ENCODE measurements at places on chromosomes 13 and 19. TPM values are rescaled to one million over a fixed set of nuclear protein-coding genes. Genes with fewer than 3 reads are reported as not detected.

DNA sequence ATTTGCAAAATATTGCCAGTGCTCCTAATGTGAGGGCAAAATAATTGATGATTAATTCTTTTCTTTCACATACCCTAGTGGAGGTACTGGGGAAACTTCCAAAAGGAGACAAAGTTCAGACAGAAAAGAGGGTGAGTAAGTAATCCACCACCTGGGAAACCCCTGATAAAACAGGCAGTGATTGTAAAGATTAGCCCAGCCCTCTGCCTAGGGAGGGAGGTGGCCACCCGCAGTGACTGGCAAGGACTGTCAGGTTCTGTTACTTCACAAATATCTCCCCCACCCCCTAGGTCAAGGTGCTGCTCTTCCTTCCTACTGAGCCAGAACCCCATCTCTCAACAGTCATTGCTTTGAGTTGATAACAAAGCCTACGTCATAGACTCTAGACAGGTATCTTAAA, 239.7 kb downstream of the DNAJC15 start:
- no peak overlapping the region for H3K27ac ChIP-seq
- no peaks in the 10 kb centered on the region for H3K36me3 ChIP-seq
- no peaks in the 10 kb centered on the region for H3K4me1 ChIP-seq
- H3K4me3 ChIP-seq, result no peak overlapping the region

DNA sequence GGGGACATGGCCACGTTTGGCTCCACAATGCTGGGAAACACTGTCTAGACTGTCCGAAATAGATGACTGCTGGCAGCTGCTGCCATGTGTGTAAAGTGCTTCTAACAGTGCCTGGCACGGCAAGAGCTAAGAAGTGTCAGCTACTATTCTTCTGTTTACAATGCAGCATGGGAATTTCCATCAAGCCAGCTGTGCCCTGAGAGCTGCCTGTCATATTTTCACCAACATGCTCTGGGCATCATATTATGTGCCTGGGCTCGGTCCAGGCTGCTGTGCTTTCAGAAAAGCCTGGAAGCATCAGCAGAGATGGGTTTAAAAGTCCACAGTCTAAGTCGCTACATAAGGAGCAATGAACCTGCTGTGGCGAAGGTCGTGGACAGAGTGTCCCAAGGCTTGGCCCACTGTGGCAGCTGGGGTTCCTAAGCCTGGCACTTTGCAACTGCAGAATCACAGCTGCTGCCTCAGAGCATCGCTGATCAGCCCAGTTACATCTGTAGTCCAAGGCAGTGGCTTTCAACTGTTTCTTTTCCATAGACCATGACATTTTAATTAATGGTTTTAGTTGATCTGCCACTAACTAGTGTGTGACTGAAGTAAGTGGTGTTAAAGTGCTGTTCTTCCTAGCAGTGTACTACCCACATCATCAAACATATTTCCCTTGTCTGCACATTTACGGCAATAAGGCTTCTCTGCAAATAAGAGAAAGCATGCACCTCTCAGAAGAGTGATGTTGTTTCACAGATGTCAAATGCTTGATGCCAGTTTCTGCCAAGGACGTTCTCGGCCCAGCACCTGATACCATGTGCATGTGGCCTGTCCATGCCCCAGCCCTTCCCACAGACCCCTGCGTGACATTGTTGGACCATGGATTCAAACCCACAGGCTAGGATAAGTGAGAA, 95.7 kb upstream of the C1QTNF9B start:
- H3K4me1 ChIP-seq, result no peaks in the 10 kb centered on the region
- H3K4me3 ChIP-seq, result no peak overlapping the region
- H3K27me3 ChIP-seq, result no peaks in the 10 kb centered on the region
- H3K27ac ChIP-seq, result no peak overlapping the region
- no peak for DNase-seq
- no peaks in the 10 kb centered on the region for H3K36me3 ChIP-seq

The MTRF1 gene
- 9.8 TPM for total RNA-seq

- H3K36me3 ChIP-seq, result peaks cover 79% of the 10 kb centered on the region
- H3K4me3 ChIP-seq, result no peak overlapping the region
- H3K27ac ChIP-seq, result no peak overlapping the region
- no peaks in the 10 kb centered on the region for H3K4me1 ChIP-seq
- H3K27me3 ChIP-seq, result no peaks in the 10 kb centered on the region
Measured at GRCh38 chr19:17055636-17056035, 19.6 kb downstream of the HAUS8 start.

The FXYD7 gene
- not detected for total RNA-seq

DNA sequence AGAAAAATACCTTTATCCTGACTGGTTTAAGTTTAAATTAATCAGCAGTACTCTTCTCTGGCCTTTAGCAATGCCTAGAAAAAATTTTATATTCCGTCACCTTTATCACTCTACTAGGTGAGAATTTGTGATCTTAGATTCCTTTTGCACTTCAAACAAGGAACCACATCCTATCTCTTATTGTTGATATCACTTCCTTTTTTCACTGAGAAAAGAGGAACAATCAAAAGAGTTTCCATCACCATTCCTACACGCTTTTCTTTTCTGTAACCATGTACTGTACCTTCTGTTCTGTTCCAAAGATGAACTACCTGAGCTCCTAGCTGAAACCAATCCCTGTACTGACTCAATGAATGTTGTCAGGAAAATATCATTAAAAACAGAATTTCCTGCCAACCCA, 1379.0 kb upstream of the MIR17HG start:
- H3K27ac ChIP-seq, result no peak overlapping the region
- no peaks in the 10 kb centered on the region for H3K36me3 ChIP-seq
- DNase-seq, result no peak
- no peaks in the 10 kb centered on the region for H3K4me1 ChIP-seq
- H3K27me3 ChIP-seq, result no peaks in the 10 kb centered on the region

- no peaks in the 10 kb centered on the region for H3K27me3 ChIP-seq
- no peak overlapping the region for H3K4me3 ChIP-seq
- peaks cover 12% of the 10 kb centered on the region for H3K36me3 ChIP-seq
- H3K27ac ChIP-seq, result no peak overlapping the region
- no peak for DNase-seq
- H3K4me1 ChIP-seq, result no peaks in the 10 kb centered on the region
Measured at GRCh38 chr13:42946927-42947326, 45.1 kb downstream of the EPSTI1 start.

DNA sequence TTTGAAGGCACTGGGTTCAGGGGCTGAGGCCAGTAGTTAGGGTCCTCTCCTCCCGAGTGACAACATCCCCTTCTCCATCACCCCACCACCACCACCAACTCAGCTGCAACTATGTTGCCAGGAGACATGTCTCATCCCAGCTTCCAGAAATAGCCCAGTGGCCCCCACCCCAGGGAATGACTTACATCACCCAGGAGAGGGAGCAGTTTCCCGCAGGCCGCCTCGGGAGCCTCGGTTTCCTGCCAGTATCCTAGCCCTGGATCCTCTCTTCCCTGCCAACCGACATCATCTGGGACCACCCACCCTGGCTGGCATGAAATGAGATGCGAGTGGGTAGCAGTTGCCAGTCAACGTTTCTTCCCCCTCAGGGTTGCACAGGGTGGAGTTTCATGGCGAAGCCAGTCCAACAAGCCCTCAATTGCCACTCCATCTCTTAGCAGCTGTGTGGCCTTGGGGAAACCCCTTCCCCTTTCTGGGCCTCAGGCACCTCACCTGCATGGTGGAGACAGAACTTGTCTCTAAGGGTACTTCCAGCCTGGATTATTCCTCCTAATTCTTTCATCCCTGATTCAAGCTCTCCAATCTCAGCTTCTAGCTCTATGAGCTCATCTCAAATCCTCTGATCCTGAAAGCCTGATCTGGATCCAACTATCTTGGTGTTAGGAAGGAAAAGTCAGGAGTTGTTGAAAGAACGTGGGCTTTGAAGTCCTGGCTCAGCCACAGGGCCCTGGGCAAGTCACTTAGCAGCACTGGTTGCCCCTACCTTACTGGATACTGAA, 3.9 kb upstream of the GSK3A start:
- H3K36me3 ChIP-seq, result peaks cover 21% of the 10 kb centered on the region
- peak overlapping the region; percentile 100 for H3K27ac ChIP-seq
- no peak overlapping the region for H3K4me3 ChIP-seq
- peak; percentile 93 for DNase-seq

The AP1M2 gene
- total RNA-seq, result not detected

GRCh38 chr13:32542221-32542620, 3.6 kb upstream of the N4BP2L2 start:
- no peaks in the 10 kb centered on the region for H3K27me3 ChIP-seq
- H3K4me3 ChIP-seq, result no peak overlapping the region
- no peaks in the 10 kb centered on the region for H3K36me3 ChIP-seq
- H3K27ac ChIP-seq, result no peak overlapping the region

The PGLYRP1 gene
- 0.65 TPM for total RNA-seq

- no peaks in the 10 kb centered on the region for H3K27me3 ChIP-seq
- no peak overlapping the region for H3K27ac ChIP-seq
Measured at GRCh38 chr19:19943848-19944582, 43.3 kb downstream of the ZNF93 start.

DNA sequence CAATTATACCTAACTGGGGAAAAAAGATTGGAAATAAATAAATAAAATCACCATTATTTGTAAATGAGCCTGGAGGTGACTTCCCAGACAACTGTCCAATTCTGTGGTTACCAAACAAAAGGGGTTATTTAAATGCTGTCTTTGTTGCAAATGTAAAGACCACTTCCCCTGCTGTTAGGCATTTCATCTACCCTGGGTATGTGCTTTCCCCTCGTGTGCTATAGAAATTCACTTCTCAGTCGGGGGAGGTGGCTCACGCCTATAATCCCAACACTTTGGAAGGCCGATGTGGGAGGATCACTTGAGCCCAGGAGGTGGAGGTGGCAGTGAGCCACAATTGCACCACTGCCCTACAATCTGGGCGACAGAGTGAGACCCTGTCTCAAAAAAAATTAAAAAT, 101.9 kb upstream of the AKAP11 start:
- H3K36me3 ChIP-seq, result peaks cover 49% of the 10 kb centered on the region
- H3K4me1 ChIP-seq, result no peaks in the 10 kb centered on the region
- no peaks in the 10 kb centered on the region for H3K27me3 ChIP-seq
- H3K27ac ChIP-seq, result no peak overlapping the region
- no peak for DNase-seq

- no peak for DNase-seq
- no peaks in the 10 kb centered on the region for H3K27me3 ChIP-seq
- no peaks in the 10 kb centered on the region for H3K4me1 ChIP-seq
- no peak overlapping the region for H3K4me3 ChIP-seq
Measured at GRCh38 chr19:29952177-29952576, 10.1 kb downstream of the URI1 start.

The LRRC63 gene
- not detected for total RNA-seq

DNA sequence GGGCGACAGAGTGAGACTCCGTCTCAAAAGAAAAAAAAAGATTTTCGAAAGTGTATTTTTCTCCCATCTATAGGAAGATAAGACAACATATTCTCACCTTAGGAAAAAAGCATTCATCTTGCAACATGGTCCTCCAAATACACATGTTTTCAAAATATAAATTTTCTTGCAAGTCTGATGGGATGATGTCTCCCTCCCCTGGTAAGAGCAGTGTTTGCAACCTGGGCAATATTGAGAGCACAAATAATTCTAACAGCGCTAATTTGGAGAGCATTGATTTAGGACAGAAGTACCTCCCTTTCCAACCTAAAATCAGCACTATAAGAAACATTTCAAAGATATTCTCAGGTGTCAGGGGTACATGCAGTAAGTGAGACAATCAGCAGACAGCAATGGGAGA, 61.0 kb upstream of the SHISA2 start:
- no peaks in the 10 kb centered on the region for H3K27me3 ChIP-seq
- H3K27ac ChIP-seq, result no peak overlapping the region
- peak; percentile 42 for DNase-seq
- no peak overlapping the region for H3K4me3 ChIP-seq
- H3K36me3 ChIP-seq, result no peaks in the 10 kb centered on the region

- no peak overlapping the region for H3K27ac ChIP-seq
- H3K4me3 ChIP-seq, result no peak overlapping the region
Measured at GRCh38 chr19:8657869-8658268, 27.4 kb downstream of the NFILZ start.

The PLK5 gene
- total RNA-seq, result not detected

The ANKRD24 gene
- 2.5 TPM for total RNA-seq

GRCh38 chr13:100392709-100393630, 195.6 kb downstream of the GGACT start:
- H3K27me3 ChIP-seq, result no peaks in the 10 kb centered on the region
- no peaks in the 10 kb centered on the region for H3K4me1 ChIP-seq
- peaks cover 3% of the 10 kb centered on the region for H3K36me3 ChIP-seq
- H3K4me3 ChIP-seq, result no peak overlapping the region
- peak; percentile 93 for DNase-seq

GRCh38 chr13:73693215-73693614, 441.0 kb downstream of the KLF12 start:
- no peak for DNase-seq
- peaks cover 23% of the 10 kb centered on the region for H3K36me3 ChIP-seq
- no peak overlapping the region for H3K27ac ChIP-seq
- H3K4me3 ChIP-seq, result no peak overlapping the region
- no peaks in the 10 kb centered on the region for H3K4me1 ChIP-seq

GRCh38 chr13:96662036-96662435, 332.2 kb downstream of the OXGR1 start:
- no peak overlapping the region for H3K27ac ChIP-seq
- no peaks in the 10 kb centered on the region for H3K4me1 ChIP-seq
- no peaks in the 10 kb centered on the region for H3K36me3 ChIP-seq
- H3K27me3 ChIP-seq, result no peaks in the 10 kb centered on the region

The ZNF132 gene
- total RNA-seq, result 3.7 TPM

GRCh38 chr13:52034616-52035226, 10.2 kb downstream of the UTP14C start:
- H3K4me1 ChIP-seq, result no peaks in the 10 kb centered on the region
- no peak overlapping the region for H3K4me3 ChIP-seq
- no peaks in the 10 kb centered on the region for H3K36me3 ChIP-seq
- H3K27me3 ChIP-seq, result no peaks in the 10 kb centered on the region
- H3K27ac ChIP-seq, result no peak overlapping the region

The LGALS4 gene
- not detected for total RNA-seq

The ZNF547 gene
- 3.3 TPM for total RNA-seq

DNA sequence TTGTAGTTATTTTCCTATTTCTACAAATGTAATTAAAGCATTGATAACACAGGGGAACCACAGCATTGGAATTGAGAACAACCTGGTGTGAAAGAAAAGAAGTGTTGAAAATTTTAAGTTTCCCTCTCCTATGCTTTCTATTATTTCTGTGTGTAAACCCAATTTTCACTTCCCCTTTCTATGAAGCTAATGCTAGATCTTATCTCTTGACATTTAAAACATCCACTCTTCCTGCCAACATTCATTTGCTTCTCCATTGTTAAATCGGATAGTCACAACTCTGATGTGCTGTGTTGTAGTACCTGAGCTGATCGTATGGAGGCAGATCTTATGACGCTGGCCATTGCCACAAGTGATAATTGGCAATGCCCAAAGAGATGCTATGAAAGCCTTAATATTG, 203.0 kb downstream of the ITGBL1 start:
- no peaks in the 10 kb centered on the region for H3K27me3 ChIP-seq
- DNase-seq, result no peak

The WDR88 gene
- not detected for total RNA-seq

GRCh38 chr13:43139211-43139610, 115.8 kb downstream of the DNAJC15 start:
- no peak for DNase-seq
- no peaks in the 10 kb centered on the region for H3K36me3 ChIP-seq
- no peak overlapping the region for H3K27ac ChIP-seq
- H3K27me3 ChIP-seq, result no peaks in the 10 kb centered on the region

Data from esophagus muscularis mucosa (tissue), 4 donors.